Daoy (cell line): ENCODE measurements at places on chromosomes 2 and 18. TPM values are rescaled to one million over a fixed set of nuclear protein-coding genes. Genes with fewer than 3 reads are reported as not detected.

GRCh38 chr2:119333360-119333759, 33.3 kb downstream of the C2orf76 start:
- DNase-seq, result no peak

DNA sequence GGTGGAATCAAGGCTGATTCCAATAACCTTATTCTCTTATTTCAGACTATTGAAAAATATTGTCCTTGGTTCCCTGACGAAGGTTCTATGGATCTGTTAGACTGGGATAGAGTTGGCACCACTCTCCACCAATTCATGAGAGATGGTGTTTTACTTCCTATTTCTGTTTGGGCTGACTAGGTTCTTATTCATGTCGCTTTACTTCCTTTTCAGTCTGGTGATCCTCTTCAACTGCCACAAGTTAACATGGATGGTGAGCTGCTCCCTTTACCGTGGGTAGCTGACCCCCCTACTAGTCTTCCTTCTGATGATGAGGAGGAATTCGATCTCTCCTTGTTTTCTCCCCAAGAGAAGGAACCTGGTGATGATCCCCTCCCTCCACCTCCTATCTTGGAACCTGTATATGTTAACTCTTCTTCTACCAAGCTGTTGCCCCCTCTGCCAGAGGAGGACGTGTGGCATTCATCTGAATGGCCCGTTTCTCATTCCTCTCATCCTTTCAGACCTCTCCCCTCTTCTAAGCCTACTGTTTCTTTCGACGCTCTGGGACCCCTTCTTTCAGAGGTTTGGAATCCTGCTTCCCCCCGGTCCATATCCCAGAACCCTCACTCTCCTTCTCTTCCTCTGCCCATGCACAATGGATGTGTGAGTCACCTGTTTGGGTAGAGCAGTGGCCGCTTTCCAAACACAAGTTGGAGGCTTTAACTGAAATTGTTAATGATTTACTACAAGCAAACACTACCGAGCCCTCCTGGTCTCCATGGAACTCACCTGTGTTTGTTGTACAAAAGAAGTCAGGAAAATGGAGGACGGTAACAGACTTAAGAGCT, 13.5 kb upstream of the CNOT11 start:
- DNase-seq, result no peak

DNA sequence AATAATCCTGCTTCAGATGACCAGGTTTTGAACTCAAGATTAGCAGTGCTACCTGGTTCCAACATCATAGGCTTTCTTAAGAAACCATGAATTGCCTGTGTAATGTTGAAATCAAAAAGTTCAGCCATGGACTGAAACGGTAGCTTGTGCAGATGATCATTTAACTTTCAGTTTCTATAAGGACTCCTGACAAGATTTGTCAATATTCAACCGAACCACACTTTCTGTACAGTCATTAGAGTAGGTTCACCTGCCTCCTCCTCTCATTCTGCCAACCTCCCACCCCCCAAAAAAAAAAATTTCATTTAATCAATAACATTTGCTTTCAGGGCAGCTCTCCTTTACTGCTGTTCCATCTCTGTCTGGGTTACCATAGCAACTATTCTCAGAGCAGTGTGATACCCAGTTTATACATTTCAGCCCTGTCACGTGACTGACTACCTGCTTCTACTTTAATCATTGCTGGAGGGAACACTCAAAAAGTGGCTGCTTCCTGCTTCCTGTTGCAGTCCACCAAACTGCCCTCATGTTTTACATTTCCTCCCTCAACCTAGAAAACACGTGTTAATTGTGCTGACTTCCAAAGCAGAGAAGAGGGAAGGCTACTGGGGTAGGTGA, 275.5 kb downstream of the SS18 start:
- DNase-seq, result no peak

The CPLX4 gene
- not detected in 2 replicates for total RNA-seq

DNA sequence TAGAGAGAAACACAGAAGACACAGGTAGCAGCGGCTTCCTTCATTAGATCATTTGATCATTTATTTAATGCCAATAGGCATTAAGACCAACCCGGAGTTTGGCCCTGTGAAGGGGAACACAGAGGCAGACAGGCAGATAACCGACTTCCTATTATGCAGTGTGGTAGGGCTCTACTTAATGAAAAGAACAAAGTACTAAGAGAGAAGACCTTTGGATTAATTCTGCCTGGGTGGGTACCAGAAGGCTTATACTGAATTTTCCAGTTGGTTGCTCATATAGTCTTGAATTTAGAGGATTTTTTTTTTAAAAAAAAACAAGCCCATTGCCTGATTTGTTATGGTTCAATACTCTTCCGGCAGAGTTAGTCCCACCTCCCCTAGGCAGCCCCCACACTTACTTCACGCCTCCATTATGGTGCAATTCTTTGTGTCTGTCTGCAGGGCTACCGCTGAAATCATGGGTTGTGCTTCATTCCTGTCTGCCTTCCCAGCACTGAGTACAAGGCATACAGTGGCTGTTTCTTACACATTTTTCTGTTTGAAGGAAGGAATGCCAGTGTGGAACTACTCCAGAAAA, 244.3 kb upstream of the APCDD1 start:
- DNase-seq, result no peak

The LYG2 gene
- not detected in 2 replicates for total RNA-seq

DNA sequence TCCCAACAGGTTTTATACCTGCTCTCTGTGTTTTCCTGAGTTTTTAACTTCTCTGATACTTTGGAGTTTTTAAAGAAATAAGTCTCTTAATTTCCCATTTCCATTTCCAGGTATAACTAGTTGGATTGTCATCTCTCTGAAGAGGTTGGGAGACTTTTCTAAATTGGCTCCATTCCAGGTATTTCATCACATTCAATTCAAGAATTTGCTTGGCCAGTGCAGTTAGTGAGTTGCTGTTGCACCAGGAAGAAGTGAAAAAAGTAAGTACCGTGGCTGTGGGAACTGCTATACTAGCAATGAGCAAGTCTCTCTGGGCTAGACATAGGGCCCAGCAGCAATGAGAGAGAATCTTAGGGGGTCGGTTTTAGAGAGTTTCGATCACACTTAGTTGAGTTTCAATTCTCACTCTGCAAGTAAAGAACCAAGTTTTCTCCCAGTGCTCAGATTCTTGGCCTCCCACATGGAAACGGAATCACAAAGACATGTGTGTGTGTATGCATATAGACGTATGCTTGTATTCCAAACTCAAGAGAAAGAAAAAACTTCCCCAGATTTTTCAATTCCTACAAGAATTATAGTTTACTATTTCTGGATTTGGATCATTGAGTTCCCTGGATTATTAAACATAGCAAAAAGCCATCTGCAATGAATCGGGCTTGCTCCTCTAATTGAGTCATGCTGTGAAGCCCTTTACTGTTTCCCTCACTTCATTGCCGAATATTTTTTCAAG, 894.4 kb downstream of the BCL11A start:
- DNase-seq, result no peak

DNA sequence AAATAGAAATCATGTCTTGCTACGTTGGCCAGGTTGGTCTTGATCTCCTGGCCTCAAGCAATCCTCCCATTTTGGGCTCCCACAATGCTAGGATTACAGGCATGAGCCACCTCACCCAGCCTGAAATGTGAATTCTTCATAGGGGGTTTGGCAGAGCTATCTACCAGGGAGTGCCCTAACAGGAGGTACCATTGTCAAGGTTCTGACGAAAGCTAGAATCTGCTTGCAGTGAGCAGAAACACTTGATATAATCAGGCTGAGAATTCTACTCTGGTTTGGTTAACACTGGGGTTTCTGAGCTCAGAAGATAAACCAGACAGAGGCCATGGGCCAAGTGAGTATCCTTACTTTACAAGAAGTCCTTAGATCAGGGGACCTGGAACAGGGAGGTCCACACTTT, 7.2 kb upstream of the LAMA3 start:
- no peak for DNase-seq

The MFSD6 gene
- total RNA-seq, result 20.9 TPM in 2 replicates

GRCh38 chr2:241082341-241083090, 19.6 kb downstream of the MTERF4 start:
- no peak for DNase-seq

- DNase-seq, result peak; percentile 41
These were observed 340.7 kb downstream of the TGIF1 start for GRCh38 chr18:3790703-3791102.

The SPEG gene
- total RNA-seq, result 4.9 and 18.4 TPM in 2 replicates

DNA sequence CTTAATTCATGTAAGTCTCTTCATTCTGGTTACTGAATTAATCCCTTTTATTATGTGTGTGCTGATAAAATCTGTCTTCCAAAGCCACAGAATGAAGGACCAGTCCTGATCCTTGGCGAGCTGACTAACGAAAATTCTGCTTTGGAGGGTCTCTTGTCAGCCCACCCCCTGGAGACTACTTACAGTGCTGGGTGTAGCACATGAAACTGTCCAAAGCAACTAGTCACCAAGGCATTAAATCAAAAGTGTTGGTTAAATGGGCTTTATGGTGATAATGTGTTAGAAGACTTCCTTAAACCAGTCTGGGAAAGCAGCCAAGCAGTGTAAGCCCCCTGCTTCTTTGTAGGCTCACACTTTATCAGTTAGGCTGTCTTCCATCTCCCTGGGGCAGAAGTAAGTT, 420.2 kb downstream of the SUCLG1 start:
- DNase-seq, result no peak

DNA sequence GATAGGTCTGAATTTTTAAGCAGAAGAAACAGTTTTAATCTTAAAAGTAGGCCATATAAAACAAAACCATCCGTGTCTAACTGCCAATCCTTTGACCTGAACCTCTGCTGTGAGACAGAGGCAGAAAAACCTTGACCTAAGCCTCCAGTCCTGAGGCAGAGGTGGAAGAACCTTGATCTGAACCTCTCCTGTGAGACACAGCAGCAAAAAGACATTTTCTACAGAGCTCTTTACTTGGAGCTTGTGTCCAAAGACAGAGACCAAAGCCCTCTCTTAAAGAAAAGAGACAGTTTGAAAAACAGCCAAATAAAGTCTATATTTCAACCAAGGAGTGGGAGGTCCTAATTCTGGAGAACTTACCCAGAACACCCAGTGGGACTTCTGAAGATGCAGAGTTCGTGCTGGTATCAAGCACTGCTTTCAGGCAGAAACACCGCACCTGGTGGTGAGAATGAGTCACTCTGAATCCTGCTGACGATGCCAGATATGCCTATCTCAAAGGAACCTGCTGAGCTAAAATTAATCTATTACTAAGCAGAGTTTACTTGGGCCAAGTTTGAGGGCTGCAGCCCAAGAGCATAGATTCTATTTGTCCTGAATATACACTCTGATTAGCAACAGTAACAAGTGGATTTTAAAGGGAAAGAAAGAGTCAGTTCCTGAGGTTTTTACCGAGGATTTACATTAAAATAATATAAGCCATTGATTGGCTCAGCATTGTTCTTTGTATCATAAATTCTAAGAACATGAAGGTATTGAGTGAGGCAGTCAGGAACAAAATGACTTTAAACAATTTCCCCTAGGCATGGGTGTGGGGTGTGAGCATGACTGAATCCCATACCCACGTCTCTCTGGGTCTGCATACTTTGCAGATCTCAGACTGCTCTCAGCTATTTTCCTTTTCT, 806.4 kb downstream of the TRIB2 start:
- no peak for DNase-seq

The SERPINB7 gene
- 1.4 and 1.7 TPM in 2 replicates for total RNA-seq

DNA sequence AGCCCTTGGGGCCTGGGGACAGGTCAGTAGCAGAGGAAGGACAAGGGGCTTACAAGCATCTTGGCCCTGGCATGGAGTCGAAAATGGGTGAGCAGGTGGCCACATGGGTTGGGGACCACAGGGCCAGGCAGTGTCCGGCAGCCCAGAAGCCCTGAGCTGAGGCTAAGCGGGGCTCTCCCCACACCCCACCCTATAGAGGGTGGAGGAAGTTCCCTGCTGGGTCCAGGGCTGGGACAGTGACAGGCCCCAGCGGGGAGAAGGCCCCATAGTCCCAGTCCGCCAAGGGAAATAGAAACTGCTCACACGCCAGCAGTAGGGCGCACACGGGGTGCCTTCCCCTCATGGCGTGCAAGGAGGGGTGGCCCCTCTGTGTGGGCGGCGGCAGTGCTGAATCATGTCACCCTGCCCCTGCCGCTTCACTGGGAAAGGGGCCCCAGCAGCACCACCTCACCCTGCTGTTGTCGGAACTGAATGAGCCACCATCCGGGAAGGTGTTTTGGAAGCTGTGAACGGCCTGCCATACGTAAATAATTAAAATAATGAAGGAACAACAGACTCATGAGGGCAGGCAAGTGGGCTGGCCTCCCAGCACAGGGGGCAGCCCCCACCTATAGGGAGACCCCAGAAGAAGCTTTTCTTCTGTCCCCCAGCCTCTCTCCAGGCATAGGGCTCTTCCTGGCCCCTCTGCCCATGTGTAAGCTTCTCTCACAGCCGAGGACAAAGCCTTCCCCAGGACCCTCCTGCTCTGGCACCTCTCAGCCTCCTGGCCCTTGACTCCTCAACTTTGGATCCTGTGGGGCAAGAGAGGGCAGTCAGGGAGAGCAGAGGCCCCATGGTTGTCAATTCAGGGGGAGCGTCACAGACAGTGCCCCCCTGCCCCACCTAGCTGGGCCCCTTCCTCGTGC, 12.7 kb upstream of the DUSP2 start:
- DNase-seq, result peak; percentile 65

GRCh38 chr2:161173541-161174194, 13.4 kb downstream of the TANK start:
- no peak for DNase-seq

The HOXD13 gene
- 20.7 and 21.5 TPM in 2 replicates for total RNA-seq

DNA sequence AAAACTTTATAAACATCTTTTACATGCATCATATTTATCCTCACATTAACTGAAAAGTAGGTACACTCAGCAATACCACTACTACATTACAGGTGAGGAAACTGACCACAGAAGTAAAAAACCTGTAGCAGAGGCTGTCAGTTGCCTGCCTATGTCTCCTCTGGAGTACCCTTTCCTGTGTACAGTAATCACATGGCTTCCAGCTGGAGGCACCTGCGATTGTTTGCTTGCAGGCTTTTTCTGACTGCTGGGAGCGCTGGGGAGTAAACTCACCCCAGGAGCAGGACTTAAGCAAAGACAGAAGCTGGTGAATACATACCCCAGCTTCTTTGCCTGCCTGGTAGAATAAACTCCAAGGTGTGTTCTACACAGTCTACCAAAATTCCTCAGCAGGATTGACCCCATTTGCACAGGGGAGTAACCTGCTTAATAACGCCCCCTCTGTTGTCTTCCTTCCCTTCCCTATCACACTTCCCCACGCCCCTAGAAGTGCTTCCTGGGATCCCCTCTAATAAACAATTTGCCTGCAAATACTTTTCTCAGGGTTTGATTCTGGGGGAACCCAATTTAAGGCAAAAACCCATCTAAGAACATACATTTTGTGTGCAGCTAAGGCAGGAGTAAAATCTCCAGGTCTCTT, 138.9 kb downstream of the PTH2R start:
- DNase-seq, result no peak

- no peak for DNase-seq
These were observed 17.1 kb upstream of the PLEKHM3 start for GRCh38 chr2:208042450-208042849.

DNA sequence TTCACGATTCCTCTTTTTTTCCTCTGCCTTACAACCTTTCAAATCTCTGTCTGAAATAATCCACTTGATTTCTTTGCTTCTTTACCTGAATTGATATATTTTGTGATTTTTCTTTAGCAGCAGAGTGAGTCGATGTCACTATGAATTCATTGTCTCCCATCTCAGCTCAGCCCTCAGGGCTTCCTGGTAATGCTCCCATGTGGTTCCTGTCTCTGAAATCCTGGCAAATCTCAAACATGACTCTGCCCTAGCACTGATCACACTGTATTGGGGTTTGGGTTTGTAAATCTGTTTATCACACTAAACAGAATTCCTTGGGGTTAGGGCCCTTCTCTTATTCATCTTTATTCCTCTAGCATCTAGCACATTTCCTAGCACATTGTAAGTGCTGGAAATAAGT, 43.0 kb upstream of the MSTN start:
- DNase-seq, result no peak
